ENCODE measurements at places on chromosomes 4 and X.
A peak's percentile ranks its signal among the peaks of the same experiment; 100 is the strongest.

GRCh38 chr4:165504184-165504583 lies 125.4 kb downstream of the CPE start:
- DNase-seq, result no peak

- no peak for DNase-seq
These were observed 104.1 kb downstream of the C4orf51 start for GRCh38 chr4:145784036-145784435.

DNA sequence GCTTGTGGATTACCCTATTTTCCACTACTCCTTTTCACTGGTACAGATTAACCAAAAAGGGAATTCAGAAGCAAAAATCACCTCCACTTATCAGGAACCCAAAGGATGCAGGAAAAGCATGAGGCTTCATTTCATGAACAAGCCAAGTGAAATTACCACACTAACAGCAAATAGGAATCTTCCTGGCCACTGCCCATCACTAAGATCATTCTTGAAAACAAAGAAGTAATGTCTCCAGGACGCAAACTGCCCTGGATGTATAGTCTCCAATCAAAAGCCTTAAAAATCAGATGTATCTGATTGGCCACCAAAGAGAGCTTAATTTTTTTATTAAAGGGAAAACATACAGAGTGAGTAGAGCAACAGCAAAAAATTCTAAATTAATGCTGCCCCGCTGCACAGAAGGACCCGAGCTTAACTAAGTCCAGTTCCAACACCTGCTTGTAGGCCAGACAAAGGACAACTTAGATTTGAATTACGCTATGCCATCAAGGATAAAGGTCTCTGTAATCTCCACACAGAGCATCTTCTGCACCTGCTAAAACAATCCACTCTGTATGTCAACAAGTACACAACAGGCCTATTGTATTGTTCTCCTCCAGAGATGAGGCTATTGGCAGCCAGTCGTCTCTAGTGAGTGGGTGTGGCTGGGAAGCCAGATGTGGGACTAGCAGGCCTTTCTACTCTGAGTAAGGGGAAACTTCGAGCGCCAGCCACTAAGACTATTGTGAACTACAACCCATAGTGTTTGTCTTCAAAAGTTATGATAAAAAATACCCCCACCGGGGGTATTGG lies 12.4 kb downstream of the ZDHHC9 start:
- DNase-seq, result no peak

DNA sequence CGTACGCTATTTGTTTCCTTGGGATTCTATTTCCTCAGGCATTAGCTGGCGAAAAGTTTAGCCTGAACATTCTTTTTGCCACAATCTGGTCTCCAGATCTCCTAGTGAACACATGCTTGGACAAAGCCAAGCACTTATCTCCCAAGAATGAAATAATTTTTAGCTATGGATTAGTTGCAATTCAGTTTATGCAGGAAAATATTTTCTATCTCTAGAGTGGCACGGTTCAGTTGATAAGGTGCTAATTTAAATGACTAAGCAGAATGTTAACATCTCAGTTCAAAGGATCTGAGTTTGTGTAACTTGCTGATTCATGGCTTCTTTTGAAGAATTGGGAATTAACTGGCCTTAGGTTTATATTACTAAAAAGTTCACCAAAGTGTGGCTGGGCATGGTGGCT lies 58.1 kb upstream of the JADE1 start:
- no peak for DNase-seq

GRCh38 chrX:129262912-129263311 lies 260.4 kb downstream of the SMARCA1 start:
- no peak for DNase-seq

DNA sequence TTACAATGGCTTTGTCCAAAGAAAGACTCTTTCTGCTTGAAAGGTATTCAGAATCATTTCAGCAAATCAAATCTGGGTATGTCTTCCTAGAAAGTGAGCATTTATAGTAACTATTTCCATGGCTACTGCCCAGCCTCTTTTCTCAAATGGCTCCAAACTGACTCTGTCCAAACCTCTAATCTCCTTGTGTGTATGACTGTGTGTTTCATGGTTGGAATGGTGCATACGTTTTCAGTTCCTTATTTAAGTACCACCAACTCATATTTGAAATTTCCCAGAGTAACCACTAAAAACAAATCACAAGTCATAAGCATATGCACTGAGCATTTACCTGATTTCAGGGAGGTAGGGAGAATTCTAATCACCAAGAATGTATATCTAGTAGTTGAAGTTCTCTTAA lies 106.0 kb downstream of the TMEM144 start:
- no peak for DNase-seq

GRCh38 chr4:70992391-70992881 lies 1.0 kb upstream of the DCK start:
- DNase-seq, result no peak

GRCh38 chrX:134741746-134742145 lies 83.5 kb upstream of the PLAC1 start:
- no peak for DNase-seq

- peak; percentile 33 for DNase-seq
These were observed 454 bp downstream of the LETM1 start for GRCh38 chr4:1855333-1856070.

GRCh38 chr4:57318703-57319102 lies 208.5 kb upstream of the IGFBP7 start:
- DNase-seq, result no peak

GRCh38 chrX:22203186-22203585 lies 69.5 kb upstream of the CBLL2 start:
- DNase-seq, result no peak

- no peak for DNase-seq
These were observed 20.6 kb upstream of the COQ2 start for GRCh38 chr4:83305187-83305586.

GRCh38 chr4:188892837-188893236 lies 753.6 kb downstream of the TRIML1 start:
- no peak for DNase-seq

- no peak for DNase-seq
These were observed 103.5 kb downstream of the GPR143 start for GRCh38 chrX:9662148-9662547.

GRCh38 chrX:153684467-153685155 lies 3.1 kb upstream of the SLC6A8 start:
- no peak for DNase-seq

GRCh38 chr4:101958547-101958946 lies 168.0 kb downstream of the BANK1 start:
- DNase-seq, result no peak

DNA sequence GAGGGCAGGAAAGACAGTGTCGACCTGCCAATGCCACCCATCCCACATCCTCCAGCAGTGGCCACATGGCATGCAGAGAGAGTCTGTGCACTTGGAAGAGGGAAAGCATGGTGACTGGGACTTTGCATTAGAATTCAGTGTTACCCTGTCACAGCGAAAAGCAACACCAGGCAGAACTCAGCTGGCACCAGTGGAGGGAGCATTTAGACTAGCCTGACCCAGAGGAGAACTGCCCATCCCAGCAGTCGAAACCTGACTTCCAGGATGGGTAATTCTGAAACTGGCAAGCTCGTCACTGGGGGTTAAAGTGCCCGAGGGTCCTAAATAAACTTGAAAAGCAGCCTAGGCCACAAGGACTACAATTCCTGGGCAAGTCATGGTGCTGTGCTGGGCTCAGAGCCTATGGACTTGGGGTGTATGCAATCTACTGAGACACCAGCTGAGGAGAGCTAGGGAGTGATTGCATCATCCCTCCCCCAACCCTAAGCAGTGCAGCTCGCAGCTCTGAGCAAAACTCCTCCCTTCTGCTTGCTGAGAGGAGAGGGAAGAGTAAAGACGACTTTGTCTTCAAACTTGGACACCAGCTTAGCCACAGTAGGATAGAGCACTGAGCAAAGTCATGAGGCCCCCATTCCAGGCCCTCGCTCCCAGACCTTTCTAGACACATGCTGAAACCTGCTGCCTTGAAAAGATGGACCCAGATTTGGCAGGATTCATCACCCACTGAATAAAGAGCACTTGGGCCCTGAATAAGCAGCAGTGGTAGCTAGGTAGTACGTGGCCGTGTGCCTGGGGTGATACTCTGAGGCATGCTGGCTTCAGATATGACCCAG lies 68.8 kb downstream of the DDX60L start:
- DNase-seq, result no peak

- no peak for DNase-seq
These were observed 174.8 kb upstream of the KLF3 start for GRCh38 chr4:38489011-38489861.

DNA sequence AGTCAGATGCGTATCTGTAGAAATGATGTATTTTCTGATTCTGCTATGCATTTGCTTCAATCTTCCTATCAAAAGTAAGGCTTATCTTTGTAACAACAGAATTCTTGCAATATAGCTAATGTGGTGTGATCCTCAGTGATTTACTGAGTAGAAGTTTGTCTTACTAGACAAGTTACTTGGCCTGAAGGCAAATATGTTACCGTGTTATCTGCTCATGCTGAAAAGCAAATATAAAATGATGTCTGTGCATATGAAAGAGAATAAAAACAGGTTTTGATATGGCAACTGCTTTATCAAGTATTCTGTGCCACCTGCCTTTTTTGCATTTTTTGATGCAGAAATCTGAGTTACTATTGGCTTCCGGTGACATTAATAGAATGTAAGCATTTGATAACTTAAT lies 92.6 kb downstream of the TIGD2 start:
- DNase-seq, result no peak

- no peak for DNase-seq
These were observed 79.3 kb upstream of the MTNR1A start for GRCh38 chr4:186634591-186635128.

DNA sequence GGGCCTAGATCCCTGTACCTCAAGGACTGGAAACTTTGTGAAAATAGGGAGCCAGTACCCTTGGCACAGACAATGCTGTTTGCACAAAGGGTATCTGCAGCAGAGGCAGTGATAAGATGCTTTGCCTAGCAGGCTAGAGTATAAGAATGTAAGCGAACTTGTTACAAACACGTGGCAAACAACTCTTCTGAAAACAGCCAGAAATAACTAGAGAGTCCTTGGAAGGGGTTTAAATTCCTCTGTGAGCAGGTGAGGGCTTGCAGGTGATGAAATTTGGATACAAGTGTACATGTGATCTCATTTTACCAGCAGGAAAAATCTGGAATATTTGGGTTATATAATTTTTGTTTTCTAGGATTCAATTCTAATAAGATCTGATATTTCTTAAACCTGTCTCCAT lies 18.6 kb upstream of the ACSL4 start:
- no peak for DNase-seq

- no peak for DNase-seq
These were observed 35.5 kb downstream of the NCAPG start for GRCh38 chr4:17846266-17846665.

Measured in memory B cell (primary cell).